Activated B cell treated with CpG ODN at 0.5 μM for 24 hours (primary cell): ENCODE measurements at places on chromosomes 12 and 14.
A peak's percentile ranks its signal among the peaks of the same experiment; 100 is the strongest.

DNA sequence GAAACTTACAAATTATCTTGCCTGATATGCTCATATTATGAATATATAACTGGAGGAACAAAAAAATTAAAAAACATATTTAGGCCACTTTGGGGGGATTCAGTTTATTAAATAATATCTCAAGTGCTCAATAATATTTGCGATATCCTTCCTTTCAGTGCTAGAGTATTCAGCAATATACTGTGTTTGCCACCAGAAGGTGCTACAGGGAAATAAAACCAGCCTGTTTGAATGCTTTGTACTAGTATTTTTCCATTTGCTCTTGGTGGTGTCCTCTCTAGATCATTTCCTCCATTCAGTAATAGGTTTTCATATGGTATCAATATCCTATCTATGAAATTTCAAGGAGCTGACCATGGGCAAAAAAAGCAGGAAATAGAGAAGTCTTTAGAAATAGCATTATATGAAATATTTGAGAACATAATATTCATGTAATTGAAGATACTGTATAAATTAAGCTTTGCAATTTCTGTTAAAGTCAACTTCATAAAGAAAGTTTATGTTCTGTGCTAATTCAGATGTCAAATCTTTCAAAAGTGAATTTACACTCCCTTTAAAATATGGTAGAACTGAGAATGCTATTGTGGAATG is 106.2 kb upstream of the NAV3 start:
- no peaks in the 10 kb centered on the region for H3K27me3 ChIP-seq
- no peak overlapping the region for H3K4me3 ChIP-seq
- no peak for DNase-seq
- H3K36me3 ChIP-seq: no peaks in the 10 kb centered on the region
- H3K4me1 ChIP-seq: no peaks in the 10 kb centered on the region

DNA sequence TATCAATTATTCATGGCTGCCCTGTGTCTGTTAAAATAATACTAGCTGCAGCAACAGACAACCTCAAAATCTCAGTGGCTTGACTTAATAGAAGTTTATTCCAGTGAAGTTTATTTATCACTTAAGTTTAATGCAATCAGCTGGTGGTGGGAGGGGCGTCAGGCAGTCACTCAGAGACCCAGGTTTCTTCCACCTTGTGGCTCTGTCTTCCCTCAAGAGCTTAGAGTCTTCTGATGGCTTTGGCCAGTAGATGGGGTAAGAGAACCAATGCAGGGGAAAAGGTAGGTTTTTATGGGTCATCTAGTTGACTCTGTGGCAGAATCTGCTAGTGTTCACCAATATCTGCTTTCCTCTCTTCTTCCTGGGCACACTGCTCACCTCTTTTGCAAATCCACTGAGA is 668.9 kb downstream of the AACS start:
- no peaks in the 10 kb centered on the region for H3K36me3 ChIP-seq
- H3K27me3 ChIP-seq: no peaks in the 10 kb centered on the region
- no peak overlapping the region for H3K27ac ChIP-seq
- no peak for DNase-seq
- H3K4me1 ChIP-seq: no peaks in the 10 kb centered on the region
- H3K4me3 ChIP-seq: no peak overlapping the region

- no peak overlapping the region for H3K27ac ChIP-seq
- peaks cover 25% of the 10 kb centered on the region for H3K4me1 ChIP-seq
- DNase-seq: no peak
- H3K4me3 ChIP-seq: no peak overlapping the region
- peaks cover 2% of the 10 kb centered on the region for H3K36me3 ChIP-seq
Observed at GRCh38 chr14:55124774-55125386, 4.2 kb upstream of the LGALS3 start.

DNA sequence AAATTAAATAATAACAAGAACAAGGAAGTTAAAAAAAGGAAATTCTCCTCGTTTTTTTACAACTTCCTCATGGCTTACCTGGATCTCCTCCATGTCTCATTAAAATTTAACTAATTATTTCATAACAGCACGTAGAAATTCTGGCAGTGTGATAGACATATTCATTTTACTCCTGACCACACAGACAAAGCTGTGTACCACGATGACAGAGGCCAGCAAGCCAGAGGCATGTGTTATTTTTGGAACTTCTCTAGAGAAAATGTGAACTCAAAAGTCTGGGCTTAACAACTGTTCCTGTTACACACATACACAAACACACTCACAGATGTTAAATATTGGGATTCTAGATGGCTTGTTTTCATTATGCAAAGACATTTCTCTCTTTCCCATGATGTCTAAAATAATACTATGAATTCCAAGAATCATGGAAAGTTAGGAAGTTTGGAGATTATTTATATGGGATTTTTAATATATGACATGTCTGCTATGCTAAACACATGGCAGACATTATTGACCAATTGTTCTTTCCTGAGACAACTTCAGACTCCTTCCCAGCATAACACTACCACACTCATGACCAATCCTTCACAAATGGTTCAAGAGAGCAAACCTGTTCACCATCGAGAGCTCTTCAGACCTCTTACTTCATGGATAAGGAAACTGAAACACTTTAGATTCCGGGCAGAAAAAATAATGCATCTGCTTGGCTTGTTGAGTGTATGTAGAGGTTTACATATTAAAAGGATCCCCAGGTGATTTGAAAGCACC is 158.7 kb downstream of the DACT1 start:
- no peak overlapping the region for H3K27ac ChIP-seq
- H3K4me3 ChIP-seq: no peak overlapping the region
- no peak for DNase-seq
- peaks cover 2% of the 10 kb centered on the region for H3K4me1 ChIP-seq

DNA sequence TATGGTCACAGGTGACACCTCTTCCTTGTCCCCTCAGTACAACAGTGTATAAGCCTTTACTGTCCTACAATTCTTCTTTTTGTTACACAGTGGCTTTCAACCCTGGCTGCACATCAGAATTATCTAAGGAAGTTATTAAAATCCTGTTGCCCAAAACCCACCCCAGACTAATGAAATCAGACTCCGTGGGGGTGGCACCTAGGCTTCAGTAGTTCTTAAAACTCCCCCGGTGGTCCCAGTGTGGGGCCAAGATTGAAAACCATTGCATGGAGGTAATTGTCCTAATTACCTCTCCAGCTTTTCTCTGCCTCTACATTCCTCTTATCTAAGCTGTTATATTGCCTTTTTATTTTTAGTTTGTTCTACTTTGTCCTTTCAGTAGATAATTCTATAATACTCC is 172.8 kb downstream of the DAD1 start:
- H3K27me3 ChIP-seq: no peaks in the 10 kb centered on the region
- H3K4me3 ChIP-seq: no peak overlapping the region
- no peak for DNase-seq
- H3K36me3 ChIP-seq: no peaks in the 10 kb centered on the region
- peaks cover 18% of the 10 kb centered on the region for H3K4me1 ChIP-seq

DNA sequence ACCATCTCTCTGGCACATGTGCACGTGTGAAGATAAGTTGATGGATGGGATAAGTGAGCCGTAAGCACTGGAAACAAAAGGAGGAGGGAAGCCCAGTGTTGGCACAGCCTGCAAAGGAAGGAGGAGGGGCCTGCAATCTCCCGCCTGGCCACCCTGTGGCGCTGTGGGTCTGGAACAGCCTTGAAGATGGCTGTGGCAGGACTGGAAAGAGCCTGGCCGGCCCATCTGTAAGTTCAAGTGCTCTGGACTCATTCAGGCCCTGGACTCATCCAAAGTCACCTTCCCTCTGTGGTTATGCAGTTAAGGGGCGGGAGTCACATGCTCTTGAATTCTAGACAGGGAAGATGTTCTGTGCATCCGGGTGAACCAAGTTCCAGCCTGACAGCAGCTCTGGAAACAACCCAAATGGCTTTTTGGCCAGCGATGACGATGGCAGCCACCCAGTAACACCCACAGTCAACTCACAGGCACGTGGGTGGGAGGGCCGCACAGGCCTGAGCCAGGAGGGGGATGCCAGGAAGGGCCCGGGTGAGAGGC is 50.4 kb downstream of the CHGA start:
- H3K27me3 ChIP-seq: no peaks in the 10 kb centered on the region
- H3K4me1 ChIP-seq: peaks cover 6% of the 10 kb centered on the region
- H3K36me3 ChIP-seq: peaks cover 32% of the 10 kb centered on the region
- no peak overlapping the region for H3K27ac ChIP-seq
- H3K4me3 ChIP-seq: no peak overlapping the region

DNA sequence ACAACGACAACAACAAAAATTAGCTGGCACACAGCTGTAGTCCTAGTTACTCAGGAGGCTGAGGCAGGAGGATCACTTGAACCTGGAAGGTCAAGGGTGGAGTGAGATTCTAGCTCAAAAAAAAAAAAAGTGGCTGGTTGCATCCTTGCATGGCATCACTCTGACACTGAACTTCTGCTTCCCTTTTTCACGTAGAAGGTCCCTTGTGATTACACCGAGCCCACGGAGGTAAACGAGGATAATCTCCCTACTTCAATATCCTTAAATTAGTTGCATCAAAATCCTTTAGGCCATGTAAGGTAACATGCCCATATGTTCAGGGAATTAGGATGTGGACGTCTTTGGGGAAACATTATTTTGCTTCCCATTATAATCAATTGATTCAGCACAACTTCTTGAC is 4.0 kb upstream of the PPP4R4 start:
- peaks cover 8% of the 10 kb centered on the region for H3K4me1 ChIP-seq
- no peaks in the 10 kb centered on the region for H3K36me3 ChIP-seq
- H3K27me3 ChIP-seq: peaks cover 20% of the 10 kb centered on the region
- H3K27ac ChIP-seq: no peak overlapping the region

GRCh38 chr12:49121047-49121696 is 10.0 kb downstream of the TUBA1B start:
- no peaks in the 10 kb centered on the region for H3K4me1 ChIP-seq
- no peaks in the 10 kb centered on the region for H3K27me3 ChIP-seq
- no peak for DNase-seq
- no peak overlapping the region for H3K27ac ChIP-seq
- H3K4me3 ChIP-seq: no peak overlapping the region
- no peaks in the 10 kb centered on the region for H3K36me3 ChIP-seq

- no peak overlapping the region for H3K27ac ChIP-seq
- DNase-seq: no peak
- peaks cover 4% of the 10 kb centered on the region for H3K4me1 ChIP-seq
Observed at GRCh38 chr12:78419513-78419912, 445.1 kb upstream of the SYT1 start.

- H3K27ac ChIP-seq: no peak overlapping the region
- H3K4me1 ChIP-seq: peaks cover 4% of the 10 kb centered on the region
- H3K4me3 ChIP-seq: no peak overlapping the region
Observed at GRCh38 chr14:21275261-21275858, 4.5 kb upstream of the RPGRIP1 start.

GRCh38 chr12:99522456-99522855 is 125.1 kb upstream of the GARIN6 start:
- no peaks in the 10 kb centered on the region for H3K4me1 ChIP-seq
- no peaks in the 10 kb centered on the region for H3K36me3 ChIP-seq
- no peak for DNase-seq

- peaks cover 6% of the 10 kb centered on the region for H3K27me3 ChIP-seq
- no peak for DNase-seq
- H3K27ac ChIP-seq: no peak overlapping the region
- H3K36me3 ChIP-seq: no peaks in the 10 kb centered on the region
- H3K4me1 ChIP-seq: no peaks in the 10 kb centered on the region
Observed at GRCh38 chr12:12315838-12316237, 34.2 kb downstream of the MANSC1 start.

- peaks cover 44% of the 10 kb centered on the region for H3K4me1 ChIP-seq
- peak; percentile 77 for DNase-seq
- H3K27ac ChIP-seq: peak within 1 kb of the TSS; percentile 97
- H3K4me3 ChIP-seq: peak within 1 kb of the TSS; percentile 95
- peaks cover 11% of the 10 kb centered on the region for H3K36me3 ChIP-seq
Observed at GRCh38 chr14:23009939-23010726, at the start of gene C14orf93. Gene C14orf93, minus strand, starts transcription at chr14:23010143. Its CDS starts 11,120 bp downstream, at chr14:22999023.

DNA sequence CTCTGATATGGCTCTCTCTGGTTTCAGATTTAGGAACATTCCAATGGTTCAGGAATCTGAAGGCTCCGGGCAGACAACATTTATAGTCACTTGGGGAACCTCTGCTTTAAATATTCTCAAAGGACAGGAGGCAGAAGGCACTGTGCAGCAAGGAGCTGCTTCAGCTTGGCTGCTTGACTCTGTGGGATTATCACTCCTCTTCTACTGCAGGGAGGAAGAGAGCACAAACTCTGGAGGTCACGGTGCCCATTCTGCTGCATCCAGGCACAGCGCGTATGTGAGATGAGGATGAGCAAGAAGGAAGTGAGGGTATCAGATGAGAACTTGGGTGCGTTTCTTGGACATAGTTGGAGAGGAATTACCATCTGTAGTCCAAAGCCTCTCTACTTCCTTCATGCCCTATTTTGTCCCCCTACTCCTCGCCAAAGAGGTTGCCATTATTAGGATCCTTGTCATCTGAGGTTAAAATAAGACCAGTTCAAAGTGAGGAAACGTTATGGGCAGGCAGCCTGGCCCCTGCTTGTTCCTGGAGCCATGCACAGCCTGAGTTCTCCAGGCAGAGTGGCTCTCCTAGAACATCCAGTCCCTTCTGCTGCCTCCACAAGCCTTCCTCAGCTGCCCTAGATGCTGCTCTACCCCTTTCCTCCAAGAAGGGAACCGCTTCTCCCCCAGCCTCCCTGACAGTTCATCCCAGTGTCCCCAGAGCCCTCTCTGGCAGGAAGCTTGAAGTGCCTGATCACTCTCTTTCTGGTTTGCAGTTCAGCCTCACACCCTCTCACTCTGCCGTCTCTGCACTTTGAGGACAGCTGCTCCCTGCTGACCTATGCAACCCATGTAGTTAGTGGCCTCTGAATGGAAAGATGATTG is 12.5 kb downstream of the FGF6 start:
- no peak overlapping the region for H3K27ac ChIP-seq
- DNase-seq: no peak
- H3K36me3 ChIP-seq: no peaks in the 10 kb centered on the region
- H3K4me3 ChIP-seq: no peak overlapping the region

DNA sequence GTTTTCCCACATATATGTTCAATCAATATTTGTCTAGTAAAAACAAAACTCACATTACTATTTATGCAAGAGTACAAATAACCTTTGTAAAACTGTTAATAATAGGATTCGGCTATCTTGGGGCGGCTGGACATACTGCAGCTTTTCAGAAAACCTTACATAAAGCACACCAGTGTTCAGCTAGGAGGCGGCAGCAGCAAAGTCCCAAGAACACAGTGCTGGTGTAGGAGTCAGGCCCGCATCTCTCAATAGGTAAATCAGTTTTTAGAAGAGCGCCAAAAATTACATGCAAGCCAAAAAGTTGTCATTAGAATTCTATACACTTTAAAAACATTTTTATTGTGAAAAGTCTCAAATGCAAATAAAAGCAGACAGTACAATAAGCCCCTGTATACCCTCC is 37.5 kb downstream of the CCDC88C start:
- peak overlapping the region; percentile 63 for H3K27ac ChIP-seq
- DNase-seq: no peak
- H3K4me3 ChIP-seq: no peak overlapping the region
- no peaks in the 10 kb centered on the region for H3K27me3 ChIP-seq

- H3K4me3 ChIP-seq: no peak overlapping the region
- no peaks in the 10 kb centered on the region for H3K4me1 ChIP-seq
- no peaks in the 10 kb centered on the region for H3K36me3 ChIP-seq
- no peak overlapping the region for H3K27ac ChIP-seq
- no peak for DNase-seq
- no peaks in the 10 kb centered on the region for H3K27me3 ChIP-seq
Observed at GRCh38 chr12:105983622-105984320, 155.0 kb downstream of the NUAK1 start.
